ENCODE measurements at places on chromosomes 6 and 20.

- DNase-seq = no peak
Observed at GRCh38 chr20:62119591-62120364, 2.5 kb upstream of the LSM14B start.

DNA sequence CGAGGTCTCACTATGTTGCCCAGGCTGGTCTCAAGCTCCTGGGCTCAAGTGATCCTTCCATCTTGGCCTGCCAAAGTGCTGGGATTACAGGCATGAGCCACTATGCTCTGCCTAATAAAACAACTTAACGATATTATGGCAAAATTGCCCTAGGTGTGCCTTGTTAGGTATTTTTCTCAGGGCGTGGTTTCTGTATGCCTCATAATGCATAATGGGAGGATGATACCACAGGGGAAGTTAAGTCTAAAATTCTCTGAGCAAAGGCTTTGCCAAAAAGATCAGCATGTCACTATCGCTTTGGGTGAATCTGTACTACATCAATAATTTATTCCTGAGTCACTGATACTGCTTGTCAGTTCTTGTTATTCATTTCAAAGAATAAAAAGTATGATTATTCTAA lies 15.9 kb upstream of the LOC128125822 start:
- no peak for DNase-seq

DNA sequence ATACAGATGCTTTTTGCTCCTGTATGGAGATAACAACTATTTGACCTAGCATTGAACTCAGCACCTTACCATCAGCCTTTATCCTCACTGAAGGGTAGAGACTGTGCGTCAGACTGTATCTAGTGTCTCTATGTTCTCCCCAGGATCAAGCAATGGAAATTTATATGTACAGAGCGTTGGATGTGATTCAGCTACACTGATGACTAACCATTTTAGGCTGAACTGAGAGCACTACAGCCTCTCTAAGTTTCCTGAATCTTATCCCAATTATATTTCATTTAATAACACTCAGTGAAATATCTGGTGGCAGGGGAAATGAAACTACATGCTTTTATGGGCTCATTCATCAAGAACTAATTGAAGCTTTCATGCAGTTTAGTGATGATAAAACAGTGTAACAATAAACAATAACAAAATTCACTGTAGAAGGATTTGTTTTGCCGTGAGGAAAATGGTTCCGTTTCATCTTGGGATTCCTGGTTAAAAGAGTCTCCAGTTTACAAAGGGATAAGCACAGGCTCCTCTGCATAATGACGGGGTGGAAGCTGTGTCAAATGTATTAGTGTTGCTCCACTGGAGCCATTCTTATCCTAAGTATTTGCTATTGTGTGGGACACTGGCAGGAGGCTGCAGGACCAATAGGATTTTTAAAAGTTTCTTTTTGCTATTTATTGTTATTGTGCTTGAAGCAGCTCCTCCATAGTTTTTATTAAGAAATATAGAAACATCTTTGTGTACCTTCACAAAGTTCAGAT lies 567.6 kb upstream of the MMS22L start:
- no peak for DNase-seq

DNA sequence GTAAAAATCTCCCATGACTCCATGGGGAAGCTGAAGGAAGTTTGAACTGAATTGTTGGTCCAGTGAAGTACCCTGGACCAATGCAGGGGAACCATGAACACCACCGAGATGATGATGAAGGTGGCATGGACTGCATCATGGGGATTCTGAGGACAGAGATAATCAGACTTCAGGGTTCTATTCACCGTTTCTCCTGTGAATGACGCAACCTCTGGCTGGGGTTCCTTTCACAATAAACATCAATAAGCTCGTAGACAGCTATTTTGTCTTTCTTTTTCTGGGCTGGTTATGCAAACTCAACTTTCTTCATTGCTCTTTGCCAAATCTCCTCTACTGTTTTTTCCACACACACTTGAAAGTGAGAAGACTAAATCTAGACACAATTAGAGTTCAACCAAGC lies 87.9 kb upstream of the NKX2-2 start:
- DNase-seq = no peak

GRCh38 chr6:141744971-141745370 lies 387.8 kb upstream of the GJE1 start:
- no peak for DNase-seq

DNA sequence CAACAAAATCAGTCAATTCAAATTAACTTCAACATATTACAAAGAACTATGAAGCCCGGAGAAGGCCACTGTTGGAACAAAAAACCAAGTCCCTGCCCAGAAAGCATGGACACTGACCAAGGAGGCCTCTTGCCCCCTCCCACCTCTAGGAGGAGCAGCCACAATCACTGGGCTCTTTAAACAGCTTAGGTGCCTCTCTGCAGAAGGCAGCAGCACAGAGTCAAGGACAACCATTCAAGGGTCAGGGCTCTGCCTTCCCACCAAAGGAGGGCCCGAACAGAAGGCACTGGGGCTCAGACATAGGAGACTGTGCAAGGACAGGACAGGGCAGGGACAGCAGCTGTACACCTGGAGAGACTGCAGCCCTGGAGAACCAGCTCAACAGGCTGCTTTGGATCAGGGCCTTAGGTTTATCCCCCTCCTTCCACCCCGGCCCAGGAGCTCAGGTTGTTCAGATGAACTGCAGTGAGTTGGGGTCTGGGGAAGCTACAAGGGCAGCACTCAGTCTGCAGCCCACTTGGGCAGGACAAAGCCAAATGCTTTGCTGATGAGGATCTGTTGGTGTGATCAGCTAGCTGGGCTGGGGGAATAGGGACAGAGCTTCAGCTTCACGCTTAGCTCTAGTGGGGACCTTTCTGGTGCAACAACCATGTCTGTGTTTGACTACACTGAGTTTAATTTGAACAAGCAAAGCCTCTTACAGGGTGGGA lies 17.8 kb downstream of the TOMM34 start:
- DNase-seq = no peak
